Progenitor cell of endocrine pancreas (in vitro differentiated cells): ENCODE measurements at places on chromosomes 4 and X.

- no peak overlapping the region for H3K27ac ChIP-seq
- peaks cover 1% of the 10 kb centered on the region for H3K4me1 ChIP-seq
- no peak for DNase-seq
- no peak overlapping the region for H3K4me3 ChIP-seq
- peaks cover 9% of the 10 kb centered on the region for H3K36me3 ChIP-seq
Observed at GRCh38 chrX:56791456-56791855, 62.4 kb downstream of the NBDY start.

DNA sequence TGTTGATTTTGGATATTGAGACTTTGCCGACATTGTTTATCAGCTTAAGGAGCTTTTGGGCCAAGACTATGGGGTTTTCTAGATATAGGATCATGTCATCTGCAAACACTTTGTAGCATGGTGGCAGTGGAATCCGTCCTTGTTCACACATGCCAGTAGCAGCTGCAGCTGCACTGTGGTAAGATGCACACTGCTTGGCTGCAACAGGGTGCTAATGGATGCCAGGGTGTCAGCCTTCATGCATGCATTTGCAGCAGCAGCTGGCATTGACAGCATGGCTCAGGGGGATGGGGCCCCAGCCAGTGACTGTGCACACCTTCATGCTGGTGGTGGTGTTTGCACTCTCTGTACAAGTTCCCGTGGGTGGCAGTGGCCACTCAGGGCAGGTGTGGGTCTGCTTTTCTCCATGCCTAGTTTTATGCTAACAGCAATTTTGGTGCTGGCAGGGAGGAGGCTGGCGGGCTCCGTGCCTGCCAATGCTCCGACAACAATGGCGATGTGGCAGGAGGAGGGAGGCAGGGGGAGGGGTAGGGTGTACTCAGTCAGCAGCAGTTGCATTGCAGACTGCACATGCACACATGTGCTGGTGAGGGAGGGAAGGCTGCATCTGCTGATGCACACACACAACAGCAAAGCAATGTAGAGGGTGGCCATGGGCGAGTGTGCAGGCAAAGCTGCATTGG, 37.5 kb downstream of the BEX3 start:
- H3K36me3 ChIP-seq = peaks cover 3% of the 10 kb centered on the region
- no peak for DNase-seq
- H3K4me1 ChIP-seq = no peaks in the 10 kb centered on the region
- H3K27ac ChIP-seq = no peak overlapping the region

GRCh38 chr4:128220286-128221235, 67.1 kb downstream of the PGRMC2 start:
- no peak overlapping the region for H3K27ac ChIP-seq
- DNase-seq = no peak
- H3K4me3 ChIP-seq = no peak overlapping the region
- H3K4me1 ChIP-seq = no peaks in the 10 kb centered on the region
- no peaks in the 10 kb centered on the region for H3K36me3 ChIP-seq

- DNase-seq = no peak
- no peak overlapping the region for H3K27ac ChIP-seq
- no peaks in the 10 kb centered on the region for H3K27me3 ChIP-seq
- no peaks in the 10 kb centered on the region for H3K4me1 ChIP-seq
Observed at GRCh38 chrX:50971395-50971794, 60.9 kb downstream of the BMP15 start.

- no peak for DNase-seq
- peaks cover 3% of the 10 kb centered on the region for H3K27me3 ChIP-seq
- H3K4me1 ChIP-seq = peaks cover 2% of the 10 kb centered on the region
- no peak overlapping the region for H3K4me3 ChIP-seq
- no peaks in the 10 kb centered on the region for H3K36me3 ChIP-seq
Observed at GRCh38 chr4:80124246-80125211, 51.5 kb upstream of the ANTXR2 start.

DNA sequence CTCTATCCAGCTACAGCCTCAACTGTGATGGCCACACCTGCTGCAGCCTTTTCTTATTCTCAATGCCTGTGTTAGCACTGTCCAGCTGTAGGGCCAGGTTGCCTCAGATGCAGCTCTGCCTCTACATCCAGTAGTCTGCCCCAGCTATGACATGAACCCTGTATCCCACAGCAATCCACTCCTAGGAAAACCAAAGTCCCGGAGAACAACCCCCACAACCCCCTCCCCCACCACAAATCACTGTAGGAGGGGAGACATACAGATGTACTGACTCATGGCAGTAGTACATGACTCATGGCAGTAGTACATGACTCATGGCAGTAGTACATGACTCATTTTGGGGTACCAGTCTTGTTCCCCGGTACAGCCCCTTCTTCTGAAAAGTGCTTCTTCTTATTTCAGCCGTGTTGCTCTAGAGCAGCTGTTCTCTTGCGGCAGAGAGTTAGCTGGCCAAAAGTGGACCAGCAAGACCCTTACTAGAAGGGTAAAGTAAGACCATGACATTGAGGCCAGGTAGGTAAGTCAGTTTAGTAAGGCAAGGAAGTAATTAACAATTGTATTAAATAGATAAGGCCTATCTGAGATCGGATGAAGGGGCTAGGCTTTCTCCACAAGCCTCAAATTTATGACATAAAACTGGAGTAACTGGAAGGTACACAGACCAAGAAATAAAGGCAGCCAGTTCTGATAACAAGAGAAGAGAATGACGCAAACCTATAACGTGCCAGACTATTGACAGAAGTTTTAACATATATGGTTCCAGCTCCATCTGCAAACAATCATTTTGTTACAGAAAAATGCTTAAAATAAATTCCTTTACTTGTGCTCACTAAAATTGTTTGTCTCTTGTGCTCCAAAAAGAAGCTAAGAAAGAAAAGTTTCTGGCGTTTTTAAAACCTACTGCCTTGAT, 221.4 kb downstream of the TACR3 start:
- H3K27ac ChIP-seq = no peak overlapping the region
- H3K4me3 ChIP-seq = no peak overlapping the region
- H3K36me3 ChIP-seq = no peaks in the 10 kb centered on the region
- peaks cover under 1% of the 10 kb centered on the region for H3K4me1 ChIP-seq

GRCh38 chr4:101954975-101955678, 164.6 kb downstream of the BANK1 start:
- H3K4me3 ChIP-seq = no peak overlapping the region
- H3K4me1 ChIP-seq = peaks cover 33% of the 10 kb centered on the region
- H3K27me3 ChIP-seq = no peaks in the 10 kb centered on the region
- H3K27ac ChIP-seq = peak overlapping the region; percentile 47

- DNase-seq = no peak
- no peaks in the 10 kb centered on the region for H3K36me3 ChIP-seq
Observed at GRCh38 chrX:100658941-100659381, 15.0 kb downstream of the SRPX2 start.

- H3K27me3 ChIP-seq = no peaks in the 10 kb centered on the region
- H3K36me3 ChIP-seq = peaks cover 5% of the 10 kb centered on the region
- H3K27ac ChIP-seq = no peak overlapping the region
- no peak overlapping the region for H3K4me3 ChIP-seq
Observed at GRCh38 chrX:6026980-6027379, 201.7 kb downstream of the NLGN4X start.

DNA sequence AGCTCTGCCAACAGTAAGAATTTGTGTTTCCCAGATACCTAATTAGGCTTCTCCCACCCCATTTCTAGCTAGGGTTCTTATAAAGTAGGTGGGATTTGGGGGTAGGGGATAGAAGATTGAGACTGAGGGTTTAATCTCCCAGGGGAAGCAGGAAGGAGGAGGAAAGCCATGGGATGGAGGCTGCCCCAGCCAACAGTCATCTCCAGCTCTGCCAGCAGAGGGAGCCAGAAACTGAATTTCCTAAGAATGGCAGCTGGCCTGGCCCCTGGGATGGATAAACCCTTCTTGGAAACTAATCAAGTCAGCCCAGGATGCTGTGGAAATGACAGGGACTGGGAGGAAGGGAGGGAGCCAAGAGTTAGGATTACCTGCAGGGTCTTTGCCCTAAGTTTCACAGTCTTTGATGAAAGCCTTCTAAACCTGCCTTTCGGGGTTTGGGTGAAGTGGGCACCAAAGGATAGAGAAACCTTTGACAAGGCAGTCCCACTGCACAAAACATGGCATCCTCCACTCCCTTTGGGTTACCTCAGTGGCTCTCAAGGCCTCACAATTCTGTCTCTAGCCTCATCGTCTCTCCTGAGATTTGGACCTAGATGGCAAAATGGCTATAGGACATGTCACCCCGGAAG, 6.7 kb upstream of the ERCC6L start:
- H3K4me3 ChIP-seq = no peak overlapping the region
- no peaks in the 10 kb centered on the region for H3K36me3 ChIP-seq
- peak; percentile 41 for DNase-seq
- H3K27me3 ChIP-seq = no peaks in the 10 kb centered on the region
- H3K27ac ChIP-seq = no peak overlapping the region

DNA sequence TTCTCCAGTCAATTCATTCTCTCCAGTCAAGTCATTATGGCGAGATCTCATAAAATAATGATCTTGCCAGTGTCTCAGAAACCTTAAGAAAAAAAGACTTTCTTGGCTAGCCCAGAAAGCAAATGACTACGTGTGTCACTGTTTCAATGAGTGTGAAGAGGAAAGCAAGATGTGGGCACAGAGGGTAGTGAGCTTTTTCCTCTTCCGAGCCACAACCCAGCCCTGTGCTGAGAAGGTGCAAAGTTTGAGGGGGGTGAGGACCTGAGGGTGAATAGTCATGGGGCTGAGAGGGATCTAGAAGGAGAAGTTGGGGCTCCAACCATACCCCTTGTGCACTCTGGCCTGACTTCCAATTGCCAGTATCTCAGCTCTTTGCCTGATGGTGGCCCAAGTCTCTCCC, 85.6 kb upstream of the EGFL6 start:
- H3K27ac ChIP-seq = no peak overlapping the region
- no peaks in the 10 kb centered on the region for H3K27me3 ChIP-seq
- H3K4me1 ChIP-seq = peaks cover 9% of the 10 kb centered on the region
- no peak overlapping the region for H3K4me3 ChIP-seq
- no peak for DNase-seq

- no peak overlapping the region for H3K27ac ChIP-seq
- H3K27me3 ChIP-seq = no peaks in the 10 kb centered on the region
Observed at GRCh38 chr4:74315376-74315775, 7.1 kb downstream of the EPGN start.

DNA sequence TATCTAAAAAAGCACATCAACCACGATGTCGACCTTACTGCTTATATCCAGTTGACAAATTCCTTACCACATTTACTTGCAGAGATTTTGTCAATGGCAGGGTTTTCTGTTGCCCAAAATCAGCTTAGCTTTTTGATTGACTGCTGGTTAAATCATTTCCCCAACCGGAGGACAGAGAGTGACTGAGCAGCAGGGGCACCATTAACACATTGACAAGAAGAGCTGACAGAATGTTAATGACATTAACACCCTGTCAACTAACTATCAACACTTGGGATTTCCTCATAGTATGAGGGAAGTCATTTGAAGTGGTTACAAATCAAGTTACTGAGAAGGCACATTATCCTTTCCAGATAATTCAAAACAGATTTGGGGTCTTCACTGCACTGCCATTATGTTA, 368.4 kb downstream of the RPA4 start:
- no peaks in the 10 kb centered on the region for H3K4me1 ChIP-seq
- no peaks in the 10 kb centered on the region for H3K27me3 ChIP-seq
- no peak for DNase-seq
- H3K4me3 ChIP-seq = no peak overlapping the region

- H3K27me3 ChIP-seq = no peaks in the 10 kb centered on the region
- peaks cover 2% of the 10 kb centered on the region for H3K4me1 ChIP-seq
- no peak overlapping the region for H3K27ac ChIP-seq
- DNase-seq = no peak
- H3K4me3 ChIP-seq = no peak overlapping the region
Observed at GRCh38 chr4:94558392-94558904, 106.7 kb downstream of the PDLIM5 start.

- H3K27me3 ChIP-seq = no peaks in the 10 kb centered on the region
- no peak overlapping the region for H3K4me3 ChIP-seq
- H3K36me3 ChIP-seq = no peaks in the 10 kb centered on the region
- DNase-seq = no peak
- H3K4me1 ChIP-seq = peaks cover 2% of the 10 kb centered on the region
- H3K27ac ChIP-seq = no peak overlapping the region
Observed at GRCh38 chrX:15114743-15115566, 154.9 kb downstream of the ASB9 start.

DNA sequence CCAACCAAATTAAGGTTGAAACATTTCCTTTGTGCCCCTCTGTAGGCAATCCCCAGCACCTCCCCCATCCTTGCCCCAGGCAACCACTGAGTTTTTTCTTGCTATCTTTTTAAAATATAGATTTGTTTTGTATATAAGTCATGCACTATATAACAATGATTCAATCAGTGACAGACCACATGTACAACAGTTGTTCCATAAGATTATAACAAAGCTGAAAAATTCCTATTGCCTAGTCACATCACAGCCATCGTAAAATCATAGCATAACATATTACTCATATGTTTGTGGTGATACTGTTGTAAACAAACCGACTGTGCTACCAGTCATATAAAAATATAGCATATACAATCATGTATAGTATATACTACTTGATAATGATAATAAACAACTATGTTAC, 211.9 kb upstream of the NRK start:
- no peaks in the 10 kb centered on the region for H3K27me3 ChIP-seq
- H3K4me1 ChIP-seq = no peaks in the 10 kb centered on the region
- no peak overlapping the region for H3K27ac ChIP-seq
- no peaks in the 10 kb centered on the region for H3K36me3 ChIP-seq
- no peak overlapping the region for H3K4me3 ChIP-seq

GRCh38 chr4:5203309-5203992, 152.2 kb downstream of the STK32B start:
- no peaks in the 10 kb centered on the region for H3K4me1 ChIP-seq
- no peak for DNase-seq
- H3K27me3 ChIP-seq = peaks cover 2% of the 10 kb centered on the region

DNA sequence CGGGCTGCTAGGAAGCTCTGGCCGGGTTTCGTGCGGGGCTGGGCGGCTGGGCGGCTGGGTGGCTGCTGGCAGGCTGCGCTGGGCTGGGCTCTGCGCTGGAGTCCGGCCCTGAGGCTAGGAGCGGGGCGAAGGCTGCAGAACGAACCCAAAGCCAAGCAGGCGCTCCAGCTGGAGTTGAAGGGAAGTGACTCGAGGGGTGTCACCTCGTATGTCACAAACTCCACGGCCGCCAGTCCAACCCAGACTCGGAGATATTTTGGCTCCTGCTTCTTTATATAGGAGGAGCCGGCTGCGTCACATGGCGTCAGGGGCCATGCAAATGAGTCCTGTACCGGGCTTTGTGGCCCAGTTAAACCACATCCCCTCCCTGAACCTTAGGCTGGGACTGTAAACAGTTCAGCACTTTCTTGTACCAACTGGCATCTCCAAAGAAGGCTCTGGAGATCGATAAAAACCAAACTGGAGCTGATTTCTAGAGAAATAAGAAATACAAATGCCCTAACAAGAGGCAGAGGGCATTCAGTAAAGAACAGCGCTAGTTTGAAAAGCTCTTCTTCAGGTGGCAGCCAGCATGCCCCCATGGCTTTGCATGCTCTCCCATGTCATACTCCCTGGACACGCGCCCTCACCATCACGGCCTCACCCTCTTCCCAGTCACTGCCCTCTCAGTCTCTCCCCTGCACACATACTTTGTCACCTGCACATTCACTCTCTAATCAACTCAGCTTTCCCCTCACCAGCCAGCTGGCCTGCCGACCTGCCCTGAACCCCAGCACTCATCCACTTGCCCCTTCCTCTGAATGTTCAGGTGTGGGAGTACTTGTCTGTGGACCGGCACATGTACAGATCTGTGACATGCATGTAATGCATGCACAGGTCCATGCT, 58.5 kb downstream of the TSC22D3 start:
- peak overlapping the region; percentile 91 for H3K27ac ChIP-seq
- H3K4me3 ChIP-seq = peak overlapping the region; percentile 84

- peaks cover 15% of the 10 kb centered on the region for H3K4me1 ChIP-seq
- H3K27me3 ChIP-seq = peaks cover 3% of the 10 kb centered on the region
- DNase-seq = no peak
- H3K36me3 ChIP-seq = no peaks in the 10 kb centered on the region
- H3K27ac ChIP-seq = no peak overlapping the region
- H3K4me3 ChIP-seq = no peak overlapping the region
Observed at GRCh38 chr4:61520166-61520565, 320.0 kb downstream of the ADGRL3 start.
